ENCODE measurements at places on chromosomes 5 and 9.

GRCh38 chr5:172855597-172856292 lies 21.7 kb downstream of the ERGIC1 start:
- no peak for DNase-seq

DNA sequence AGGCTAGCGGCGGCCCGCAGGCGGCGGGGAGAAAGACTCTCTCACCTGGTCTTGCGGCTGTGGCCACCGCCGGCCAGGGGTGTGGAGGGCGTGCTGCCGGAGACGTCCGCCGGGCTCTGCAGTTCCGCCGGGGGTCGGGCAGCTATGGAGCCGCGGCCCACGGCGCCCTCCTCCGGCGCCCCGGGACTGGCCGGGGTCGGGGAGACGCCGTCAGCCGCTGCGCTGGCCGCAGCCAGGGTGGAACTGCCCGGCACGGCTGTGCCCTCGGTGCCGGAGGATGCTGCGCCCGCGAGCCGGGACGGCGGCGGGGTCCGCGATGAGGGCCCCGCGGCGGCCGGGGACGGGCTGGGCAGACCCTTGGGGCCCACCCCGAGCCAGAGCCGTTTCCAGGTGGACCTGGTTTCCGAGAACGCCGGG lies 253 bp downstream of the SLC12A2 start:
- DNase-seq, result no peak

DNA sequence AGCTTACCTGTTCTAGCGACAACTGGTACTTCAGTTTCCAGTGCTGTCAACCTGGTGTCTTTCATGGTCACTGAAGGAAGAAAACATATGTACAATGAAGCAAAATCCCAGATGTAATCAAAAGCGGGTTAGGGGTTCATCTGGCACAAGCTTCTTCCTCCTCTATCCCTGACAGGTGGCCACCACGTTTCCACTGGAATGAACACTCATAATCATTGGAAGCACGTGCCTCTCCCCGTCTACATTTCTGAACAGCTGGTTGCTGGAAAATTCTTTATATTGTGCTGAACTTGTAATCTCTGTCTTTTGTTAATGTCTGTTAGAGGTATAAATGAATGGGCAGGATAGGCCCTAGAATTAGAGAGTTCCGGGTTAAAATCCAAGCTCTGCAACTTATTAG lies 9.4 kb downstream of the TSC1 start:
- no peak for DNase-seq

DNA sequence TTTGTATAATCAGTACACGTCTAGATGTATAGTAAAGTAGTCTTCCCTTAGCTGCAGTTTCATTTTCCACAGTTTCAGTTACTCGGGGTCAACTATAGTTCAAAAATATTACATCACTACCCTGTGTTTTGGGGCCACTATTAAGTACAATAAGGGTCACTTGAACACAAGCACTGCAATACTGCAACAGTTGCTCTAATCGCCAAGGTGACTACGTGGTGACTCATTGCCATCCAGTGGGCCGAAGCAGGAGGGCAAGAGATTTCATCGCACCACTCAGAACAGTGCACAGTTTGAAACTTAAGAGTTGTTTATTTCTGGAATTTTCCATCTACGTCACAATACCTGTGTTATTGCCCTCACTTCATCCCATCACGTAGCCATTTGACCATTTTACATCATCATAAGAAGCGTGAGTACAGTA lies at the start of gene ARL14EPL:
Gene ARL14EPL, plus strand, starts transcription at position 379 of the 424 bp plus-strand sequence. CDS start 18,994 bp downstream, outside the sequence.
- DNase-seq, result no peak

GRCh38 chr5:4383102-4383501 lies 757.0 kb upstream of the ADAMTS16 start:
- DNase-seq, result no peak

- no peak for DNase-seq
Observed at GRCh38 chr5:39439582-39440162, 14.9 kb upstream of the DAB2 start.

All from stimulated activated CD8-positive, alpha-beta memory T cell treated with anti-CD3 and anti-CD28 coated beads, Interleukin-15, amount 100 ng/mL, for 1 hour (primary cell).